ENCODE measurements at places on chromosomes 1 and 21. TPM values are rescaled to one million over a fixed set of nuclear protein-coding genes. Genes with fewer than 3 reads are reported as not detected.

- H3K36me3 ChIP-seq = no peaks in the 10 kb centered on the region
- H3K4me1 ChIP-seq = no peaks in the 10 kb centered on the region
- no peak overlapping the region for H3K4me3 ChIP-seq
- H3K27me3 ChIP-seq = peaks cover 3% of the 10 kb centered on the region
These were observed 120.4 kb upstream of the GREM2 start for GRCh38 chr1:240732390-240732789.

HES2 gene
- not detected for total RNA-seq

GRCh38 chr1:8419172-8419571 is 101.3 kb downstream of the SLC45A1 start:
- no peak for DNase-seq
- peaks cover 5% of the 10 kb centered on the region for H3K36me3 ChIP-seq
- no peak overlapping the region for H3K27ac ChIP-seq

DNA sequence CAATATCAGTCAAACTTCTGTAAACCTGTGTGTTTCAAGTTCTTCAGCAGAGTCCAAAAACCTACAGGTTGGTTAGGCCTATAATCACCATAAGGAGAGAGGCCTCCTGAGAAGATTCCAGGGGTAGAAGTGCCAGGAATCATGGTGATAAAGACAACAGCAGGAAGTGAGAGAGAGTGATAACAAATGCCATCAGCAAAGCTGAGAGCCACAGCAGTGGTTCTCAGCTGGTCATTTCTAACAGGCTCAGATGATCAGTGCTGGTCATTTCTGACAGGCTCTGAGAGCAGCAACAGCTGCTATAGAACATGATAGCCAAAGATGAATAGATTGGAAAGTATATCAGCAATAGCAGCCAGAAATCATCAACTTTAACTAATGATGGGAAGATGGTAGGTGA is 101.3 kb downstream of the TYW3 start:
- H3K36me3 ChIP-seq = no peaks in the 10 kb centered on the region
- no peaks in the 10 kb centered on the region for H3K4me1 ChIP-seq
- no peak overlapping the region for H3K27ac ChIP-seq
- DNase-seq = no peak
- H3K4me3 ChIP-seq = no peak overlapping the region

CYP4X1 gene
- not detected for total RNA-seq

- no peak for DNase-seq
- H3K4me3 ChIP-seq = no peak overlapping the region
- H3K36me3 ChIP-seq = no peaks in the 10 kb centered on the region
- peaks cover 15% of the 10 kb centered on the region for H3K4me1 ChIP-seq
- no peak overlapping the region for H3K27ac ChIP-seq
- H3K27me3 ChIP-seq = peaks cover 2% of the 10 kb centered on the region
These were observed 252.4 kb downstream of the FGGY start for GRCh38 chr1:59549066-59549837.
